Activated T-helper 1 cell treated with anti-CD3 and anti-CD28 coated beads, Interleukin-12 subunit alpha, Interleukin-12 subunit beta, Interleukin-2, Interleukin-4 antibody, amounts not matched to agents 30 ng/mL and 10 ng/mL and 1 ng/mL, durations not matched to agents 14 hours and 24 hours and 36 hours (primary cell): ENCODE measurements at places on chromosomes 11 and 22. TPM values are rescaled to one million over a fixed set of nuclear protein-coding genes. Genes with fewer than 3 reads are reported as not detected.

DNA sequence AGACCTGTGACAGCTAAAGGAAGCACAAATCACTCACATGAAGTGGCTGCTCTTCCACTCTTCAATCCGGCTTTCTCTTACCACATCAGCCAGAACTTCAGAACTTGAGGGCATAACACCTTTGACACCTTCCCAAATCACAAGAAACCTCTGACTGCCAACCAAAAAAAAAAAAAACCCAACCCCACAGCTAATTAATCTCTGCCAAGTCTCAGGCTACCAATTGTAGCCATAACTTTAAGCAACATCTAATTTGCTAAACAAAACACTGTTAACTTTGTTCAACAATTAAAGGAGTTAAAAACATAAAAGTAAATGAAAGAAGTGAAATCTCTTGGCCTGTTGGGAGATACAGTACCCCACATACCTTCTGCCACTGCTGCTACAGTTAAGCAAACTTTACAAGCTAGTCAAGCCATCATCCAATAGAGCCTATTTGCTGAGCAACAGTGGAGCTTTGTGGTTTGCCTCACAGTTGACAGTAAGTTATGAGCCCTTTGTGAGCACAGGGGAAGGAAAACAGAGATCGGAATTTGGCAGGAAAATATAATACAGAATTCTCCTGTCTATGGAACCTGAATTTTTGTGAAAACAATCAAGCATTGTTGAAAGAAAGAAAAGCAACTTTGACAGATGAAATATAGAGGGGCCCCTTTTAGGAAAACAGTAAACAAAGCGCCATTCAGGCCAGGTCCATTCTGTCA is at the start of gene SOX6:
Gene SOX6 (minus strand): TSS at position 490 of the 704 bp plus-strand sequence. CDS start 15,298 bp downstream, outside the sequence.
- H3K4me3 ChIP-seq, result no peak within 1 kb of the TSS
- no peaks in the 10 kb centered on the region for H3K36me3 ChIP-seq
- DNase-seq, result no peak

DNA sequence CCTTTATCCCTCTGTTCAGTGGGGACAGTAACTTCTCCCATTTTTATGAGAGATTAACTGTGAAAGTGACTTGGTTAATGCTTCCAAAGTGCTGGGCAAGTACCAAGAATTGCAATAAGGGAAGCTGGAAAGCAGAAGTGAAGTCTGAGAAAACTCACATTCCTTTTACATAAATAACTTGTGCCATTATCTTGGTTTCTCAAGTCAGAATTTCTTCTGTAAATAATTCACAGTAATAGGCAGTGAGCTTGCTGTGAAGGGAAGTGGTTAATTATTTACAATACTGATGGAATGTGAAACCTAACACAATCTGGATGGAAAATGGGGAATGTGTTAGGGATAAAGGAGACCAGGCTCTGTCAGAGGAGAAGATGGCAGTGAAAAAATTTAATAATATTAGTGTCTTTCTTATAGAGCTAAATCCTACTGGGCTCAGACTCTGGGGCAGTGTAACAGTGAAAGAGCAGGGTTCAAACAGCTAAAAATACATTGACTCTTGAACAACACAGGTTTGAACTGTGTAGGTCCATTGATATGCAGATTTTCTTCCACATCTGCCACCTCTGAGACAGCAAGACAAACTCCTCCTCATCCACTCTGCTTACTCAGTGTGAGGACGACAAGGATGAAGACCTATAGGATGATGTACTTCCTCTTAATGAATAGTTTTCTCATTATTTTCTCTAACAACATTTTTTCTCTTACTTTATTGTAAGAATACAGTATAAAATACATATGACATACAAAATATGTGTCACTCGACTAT is 251.5 kb upstream of the ISX start:
- no peak overlapping the region for H3K27ac ChIP-seq
- H3K36me3 ChIP-seq, result no peaks in the 10 kb centered on the region
- no peaks in the 10 kb centered on the region for H3K4me1 ChIP-seq
- H3K4me3 ChIP-seq, result no peak overlapping the region
- no peak for DNase-seq

- no peaks in the 10 kb centered on the region for H3K27me3 ChIP-seq
- H3K4me1 ChIP-seq, result peaks cover 11% of the 10 kb centered on the region
- no peak for DNase-seq
- peaks cover 25% of the 10 kb centered on the region for H3K36me3 ChIP-seq
These were observed 39.2 kb downstream of the TMEM135 start for GRCh38 chr11:87076874-87077429.

DNA sequence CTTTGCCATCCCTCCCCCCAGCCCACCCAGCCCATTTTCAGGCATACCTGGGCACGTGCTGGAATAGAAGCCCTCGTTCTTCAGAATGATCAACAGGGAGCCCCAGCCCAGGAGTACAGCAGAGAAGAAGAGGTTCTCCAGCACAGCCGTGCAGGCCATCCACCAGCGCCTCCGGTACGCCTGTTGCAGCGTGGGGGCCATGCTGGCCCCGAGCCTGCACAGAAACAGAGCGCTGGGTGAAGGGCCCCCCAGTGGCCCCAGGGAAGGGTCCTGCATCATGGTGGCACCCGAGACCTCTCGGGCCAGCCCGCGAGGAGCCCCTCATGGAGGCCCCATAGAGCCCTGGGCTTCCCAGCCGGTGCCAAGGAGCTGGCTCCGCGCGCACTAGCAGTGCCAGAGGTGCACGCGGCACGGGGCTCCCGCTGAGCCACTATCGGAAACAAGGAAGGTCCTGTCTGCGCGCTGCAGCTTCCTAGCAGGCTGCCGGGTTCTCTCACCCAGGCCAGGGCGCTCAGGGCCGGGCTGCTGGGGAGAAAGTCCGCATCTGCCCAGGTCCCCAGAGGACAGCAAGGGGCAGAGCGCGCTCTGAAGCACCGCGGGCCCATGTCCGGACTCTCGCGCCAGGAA is 1.5 kb downstream of the SLC43A1 start:
- peak overlapping the region; percentile 99 for H3K4me3 ChIP-seq
- peaks cover 1% of the 10 kb centered on the region for H3K36me3 ChIP-seq
- no peak for DNase-seq
- peaks cover 4% of the 10 kb centered on the region for H3K27me3 ChIP-seq
- peaks cover 17% of the 10 kb centered on the region for H3K4me1 ChIP-seq

GRCh38 chr11:114027391-114027790 is 32.1 kb upstream of the ZBTB16 start:
- no peak for DNase-seq
- no peak overlapping the region for H3K27ac ChIP-seq
- no peaks in the 10 kb centered on the region for H3K36me3 ChIP-seq

GRCh38 chr11:123543797-123544196 is 110.6 kb downstream of the SCN3B start:
- no peak overlapping the region for H3K4me3 ChIP-seq
- no peak for DNase-seq
- no peaks in the 10 kb centered on the region for H3K27me3 ChIP-seq
- peaks cover 19% of the 10 kb centered on the region for H3K36me3 ChIP-seq

GRCh38 chr11:25159341-25159740 is 662.5 kb downstream of the LUZP2 start:
- DNase-seq, result no peak
- H3K27me3 ChIP-seq, result no peaks in the 10 kb centered on the region
- no peaks in the 10 kb centered on the region for H3K4me1 ChIP-seq
- no peak overlapping the region for H3K27ac ChIP-seq
- H3K36me3 ChIP-seq, result no peaks in the 10 kb centered on the region

DNA sequence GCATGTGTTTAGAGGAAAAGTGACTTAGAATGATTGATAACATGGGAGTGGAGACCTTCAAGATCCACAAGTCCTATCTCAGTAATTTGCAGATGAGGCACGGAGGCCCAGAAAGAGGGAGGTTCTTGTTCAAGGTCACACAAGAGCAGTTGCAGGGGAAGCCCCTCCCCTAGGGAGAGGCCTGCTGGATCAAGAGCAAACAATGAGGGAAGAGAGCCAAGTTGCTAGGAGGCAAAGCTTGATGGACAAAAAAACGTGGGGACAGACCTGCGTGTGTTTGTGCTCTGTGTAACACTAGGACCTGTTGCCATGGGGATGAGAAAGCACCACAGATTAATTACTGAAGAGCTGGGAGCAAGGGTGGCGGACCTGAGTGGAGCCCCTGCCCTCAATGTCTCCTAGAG is 6.4 kb upstream of the MFRP start:
- no peaks in the 10 kb centered on the region for H3K36me3 ChIP-seq
- no peak for DNase-seq
- H3K27ac ChIP-seq, result no peak overlapping the region
- no peak overlapping the region for H3K4me3 ChIP-seq

DNA sequence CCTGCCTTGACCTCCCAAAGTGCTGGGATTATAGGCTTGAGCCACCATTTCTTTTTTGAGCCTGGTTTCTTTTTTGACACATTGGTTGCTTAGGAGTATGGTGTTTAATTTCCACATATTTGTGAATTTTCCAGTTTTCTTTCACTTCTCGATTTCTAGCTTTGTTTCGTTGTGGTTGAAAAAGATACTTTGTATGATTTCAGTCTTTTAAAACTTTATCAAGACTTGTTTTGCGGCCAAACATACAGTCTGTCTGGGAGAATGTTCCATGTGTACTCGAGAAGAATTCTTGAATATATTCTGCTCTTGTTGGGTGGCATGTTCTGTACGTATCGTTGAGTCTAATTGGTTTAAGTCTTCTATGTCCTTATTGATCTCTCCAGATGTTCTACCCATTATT is 20.8 kb downstream of the SHANK3 start:
- H3K27me3 ChIP-seq, result peaks cover 11% of the 10 kb centered on the region
- H3K36me3 ChIP-seq, result no peaks in the 10 kb centered on the region
- DNase-seq, result no peak
- peaks cover 7% of the 10 kb centered on the region for H3K4me1 ChIP-seq

The APOA5 gene
- total RNA-seq, result not detected in 2 replicates

The MS4A4A gene
- total RNA-seq, result not detected in 2 replicates
